ENCODE measurements at places on chromosomes 13 and 19.

- DNase-seq, result peak; percentile 49
These were observed 262.8 kb upstream of the RFC3 start for GRCh38 chr13:33554919-33555791.

DNA sequence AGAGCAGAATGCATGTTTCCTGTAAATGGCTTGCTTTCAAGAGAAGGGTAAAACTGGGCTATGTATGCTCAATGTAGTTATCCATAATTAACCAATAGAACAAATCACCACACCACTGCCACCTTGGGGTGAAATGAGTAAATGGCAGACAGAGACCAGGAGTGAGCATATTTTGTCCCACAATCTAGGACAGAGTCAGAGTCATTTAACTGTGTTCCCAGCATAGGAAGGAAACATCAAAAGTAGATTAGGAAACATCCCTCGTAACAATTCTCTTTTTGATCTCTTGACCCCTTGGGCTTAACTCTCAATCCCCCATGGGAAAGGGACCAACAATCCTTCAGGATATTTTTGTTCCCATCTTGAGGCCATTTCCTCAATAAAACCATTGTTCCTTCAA lies 224.8 kb downstream of the NHLRC3 start:
- peak; percentile 27 for DNase-seq

DNA sequence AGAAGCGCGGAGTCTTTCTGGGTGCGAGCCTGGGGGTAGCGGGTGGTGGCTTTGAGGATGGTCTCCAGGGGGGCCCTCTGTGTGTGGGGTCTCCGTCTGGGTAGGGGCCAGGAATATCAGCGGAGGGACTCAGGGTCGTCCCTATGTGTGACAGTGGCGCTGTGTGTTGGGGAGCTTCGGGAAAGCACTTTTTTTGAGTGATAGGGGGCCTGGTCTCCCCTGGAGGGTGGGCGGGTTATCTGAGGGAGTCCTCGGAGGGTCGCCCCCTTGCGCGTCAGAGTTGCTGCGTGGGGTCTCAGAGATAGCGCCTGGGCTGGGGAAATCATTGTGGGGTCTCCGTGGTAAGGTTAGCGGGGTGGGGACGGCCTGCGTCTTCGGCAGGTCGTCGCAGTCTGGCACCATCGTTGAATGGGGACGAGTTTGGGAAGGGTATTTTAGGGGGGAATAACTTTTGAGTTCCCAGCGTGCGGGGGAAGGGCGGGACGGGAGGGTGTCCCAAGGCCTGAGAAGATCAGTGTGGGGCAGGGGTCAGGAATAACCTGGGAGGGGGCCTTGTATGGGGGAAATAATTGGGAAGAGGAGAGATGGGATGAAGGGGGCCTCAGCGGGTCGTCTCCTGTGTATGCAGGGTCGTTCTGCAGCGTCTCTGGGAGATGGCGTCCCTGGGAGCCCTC lies 857 bp downstream of the IER2 start:
- no peak for DNase-seq

GRCh38 chr13:48731957-48732569 lies 78.3 kb downstream of the CYSLTR2 start:
- DNase-seq, result peak; percentile 45

- DNase-seq, result no peak
These were observed 83.2 kb downstream of the CCNA1 start for GRCh38 chr13:36515466-36515865.

DNA sequence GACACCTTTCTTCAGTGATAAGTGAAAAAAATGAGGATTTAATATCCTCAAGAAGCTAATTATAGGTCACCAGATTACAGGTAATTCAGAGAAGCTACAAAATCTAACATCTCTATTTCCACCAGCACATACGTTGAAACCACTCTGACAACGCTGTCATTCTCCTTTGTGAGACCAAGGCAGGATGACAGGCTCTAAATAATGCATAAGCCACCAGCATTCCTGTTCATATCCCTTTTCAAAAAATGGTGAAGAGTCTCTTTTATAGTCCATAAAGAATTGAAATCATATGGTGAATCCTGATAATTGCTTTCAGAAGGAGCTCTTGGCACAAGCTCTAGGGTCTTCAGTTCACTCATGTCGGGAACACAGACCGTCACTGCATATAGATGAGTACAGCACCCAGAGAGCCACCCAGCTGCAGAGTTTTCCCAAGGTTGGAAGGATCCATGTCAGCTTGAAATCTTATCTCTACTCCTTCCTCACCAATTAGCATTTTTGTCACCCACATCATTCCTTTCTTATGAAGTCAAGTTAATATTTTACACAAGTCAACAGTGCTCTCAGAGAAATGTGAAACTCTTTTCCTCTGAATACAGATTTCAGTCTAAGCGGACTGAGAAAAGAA lies 431.4 kb downstream of the TBC1D4 start:
- peak; percentile 25 for DNase-seq

- peak; percentile 71 for DNase-seq
These were observed 12.1 kb upstream of the DACH1 start for GRCh38 chr13:71879129-71879535.

DNA sequence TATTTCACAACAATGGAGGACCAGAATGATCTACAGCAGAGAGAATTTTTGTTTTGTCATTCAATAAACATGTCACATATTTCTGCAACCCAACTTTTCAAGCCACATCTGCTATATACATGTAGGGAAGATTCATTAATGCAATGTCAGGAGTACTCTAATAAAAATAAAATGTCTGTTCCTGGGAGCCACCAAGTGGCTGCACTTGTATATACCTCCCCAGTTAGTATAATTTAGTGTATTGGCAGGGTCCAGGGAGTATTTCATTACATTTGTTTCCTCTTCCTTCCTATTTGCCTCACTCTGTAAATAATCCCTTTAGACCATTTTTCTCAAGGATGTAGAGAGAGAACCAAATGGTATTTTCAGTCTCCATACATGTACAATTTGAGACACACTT lies 1169.0 kb downstream of the DIAPH3 start:
- peak; percentile 38 for DNase-seq

DNA sequence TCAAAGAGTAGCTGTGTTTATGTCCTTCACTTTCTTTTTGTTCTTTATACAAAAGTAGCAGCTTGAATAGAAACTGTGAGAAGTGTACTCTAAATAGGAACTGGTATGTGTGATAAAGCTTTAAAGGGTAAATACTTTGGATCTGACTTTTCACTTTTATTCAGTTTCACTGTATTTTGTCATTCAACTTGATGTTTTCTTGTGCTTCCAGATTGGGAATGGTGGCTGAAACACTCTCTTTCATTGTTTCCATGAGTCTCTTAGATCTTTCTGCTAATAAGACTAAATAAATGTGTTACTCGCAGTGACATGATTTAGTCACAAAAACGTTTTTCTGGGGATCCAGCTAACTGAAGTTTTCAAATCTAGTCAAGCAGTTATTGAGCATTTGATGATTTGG lies 133.2 kb downstream of the GPC5 start:
- DNase-seq, result no peak

- DNase-seq, result peak; percentile 2
These were observed 6.9 kb downstream of the SUGP2 start for GRCh38 chr19:19026299-19026971.

GRCh38 chr19:39558624-39559117 lies 18.7 kb upstream of the EID2 start:
- no peak for DNase-seq
